H4 (cell line): ENCODE measurements at places on chromosomes 13 and 19.

GRCh38 chr19:35281303-35281702 lies 1.0 kb upstream of the HAMP start:
- DNase-seq, result no peak

GRCh38 chr19:5592531-5593342 lies 25.0 kb upstream of the TINCR start:
- DNase-seq, result no peak

GRCh38 chr19:16012552-16012951 lies 63.7 kb upstream of the TPM4 start:
- no peak for DNase-seq

- DNase-seq, result no peak
Observed at GRCh38 chr13:111342721-111343120, 22.3 kb downstream of the TEX29 start.

DNA sequence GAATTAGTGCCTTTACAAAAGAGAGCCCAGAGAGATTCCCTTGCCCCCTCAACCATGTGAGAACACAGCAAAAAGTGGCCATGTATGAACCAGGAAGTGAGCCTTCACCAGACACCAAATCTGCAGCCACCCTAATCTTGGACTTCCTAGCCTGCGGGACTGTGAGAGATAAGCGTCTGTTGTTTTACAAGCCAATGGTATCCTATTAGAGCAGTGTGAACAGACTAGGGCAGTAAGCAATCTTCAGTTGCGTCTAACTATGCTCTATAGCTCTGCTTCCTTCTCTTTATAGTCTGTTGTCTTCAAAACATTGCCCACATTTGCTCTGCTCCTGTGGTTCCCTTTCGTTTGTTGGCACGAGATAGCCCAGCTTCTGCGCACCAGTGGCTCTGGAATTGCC lies 109.5 kb upstream of the FNDC3A start:
- DNase-seq, result no peak

DNA sequence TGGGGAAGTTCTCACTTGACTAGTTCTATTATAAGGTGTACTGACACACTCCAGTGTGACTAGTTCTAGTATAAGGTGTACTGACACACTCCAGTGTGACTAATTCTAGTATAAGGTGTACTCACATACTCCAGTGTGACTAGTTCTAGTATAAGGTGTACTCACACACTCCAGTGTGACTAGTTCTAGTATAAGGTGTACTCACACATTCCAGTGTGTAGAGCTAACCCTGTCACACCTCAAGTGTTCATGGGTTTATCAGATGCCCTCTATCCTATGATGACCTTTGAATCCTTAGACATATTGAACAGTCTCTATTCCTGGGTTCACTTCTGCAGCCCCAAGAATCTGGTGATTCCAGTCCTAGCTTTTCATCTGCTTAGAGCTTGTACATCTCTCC lies 54.6 kb upstream of the MYO16 start:
- DNase-seq, result no peak

DNA sequence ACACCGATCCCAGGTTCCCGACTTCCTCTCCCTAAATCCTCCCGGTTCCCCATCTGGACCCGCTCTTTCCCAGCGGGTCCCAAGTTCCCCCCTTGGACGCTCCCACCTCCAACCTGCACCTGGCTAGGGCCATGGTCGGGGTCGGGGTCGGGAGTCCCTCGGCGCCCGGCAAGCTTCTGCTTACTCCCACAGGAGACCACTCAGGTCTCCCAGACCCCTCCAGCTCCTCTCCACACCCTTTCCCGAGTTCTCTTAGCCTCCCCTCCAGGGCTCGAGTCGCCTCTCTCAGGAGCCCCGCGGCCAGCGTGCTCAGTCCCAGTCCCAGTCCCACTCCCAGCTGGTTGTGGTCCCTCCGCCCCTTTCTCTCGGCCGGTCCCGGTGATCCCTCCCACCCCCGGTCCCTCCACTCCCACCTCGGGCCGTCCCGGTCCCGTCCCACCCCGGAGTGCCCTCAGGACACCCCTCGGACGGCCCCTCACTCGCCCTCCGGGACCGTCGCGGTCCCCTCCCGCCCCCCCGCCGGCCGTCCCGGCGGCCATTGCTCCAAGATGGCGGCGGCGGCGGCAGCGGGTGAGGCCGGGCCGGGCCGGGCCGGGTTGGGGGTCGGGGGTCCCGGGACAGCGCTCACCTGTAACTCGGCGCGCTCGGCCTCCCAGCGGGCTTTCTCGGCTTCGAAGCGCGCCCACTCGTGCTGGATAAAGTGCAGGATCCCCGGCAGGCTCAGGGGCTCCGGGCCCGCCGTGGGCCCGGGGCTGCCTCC lies at the start of gene FKRP:
TSS of gene FKRP (plus strand) at position 537 of the 760 bp plus-strand sequence. CDS start 9,394 bp downstream, outside the sequence.
- DNase-seq, result no peak

DNA sequence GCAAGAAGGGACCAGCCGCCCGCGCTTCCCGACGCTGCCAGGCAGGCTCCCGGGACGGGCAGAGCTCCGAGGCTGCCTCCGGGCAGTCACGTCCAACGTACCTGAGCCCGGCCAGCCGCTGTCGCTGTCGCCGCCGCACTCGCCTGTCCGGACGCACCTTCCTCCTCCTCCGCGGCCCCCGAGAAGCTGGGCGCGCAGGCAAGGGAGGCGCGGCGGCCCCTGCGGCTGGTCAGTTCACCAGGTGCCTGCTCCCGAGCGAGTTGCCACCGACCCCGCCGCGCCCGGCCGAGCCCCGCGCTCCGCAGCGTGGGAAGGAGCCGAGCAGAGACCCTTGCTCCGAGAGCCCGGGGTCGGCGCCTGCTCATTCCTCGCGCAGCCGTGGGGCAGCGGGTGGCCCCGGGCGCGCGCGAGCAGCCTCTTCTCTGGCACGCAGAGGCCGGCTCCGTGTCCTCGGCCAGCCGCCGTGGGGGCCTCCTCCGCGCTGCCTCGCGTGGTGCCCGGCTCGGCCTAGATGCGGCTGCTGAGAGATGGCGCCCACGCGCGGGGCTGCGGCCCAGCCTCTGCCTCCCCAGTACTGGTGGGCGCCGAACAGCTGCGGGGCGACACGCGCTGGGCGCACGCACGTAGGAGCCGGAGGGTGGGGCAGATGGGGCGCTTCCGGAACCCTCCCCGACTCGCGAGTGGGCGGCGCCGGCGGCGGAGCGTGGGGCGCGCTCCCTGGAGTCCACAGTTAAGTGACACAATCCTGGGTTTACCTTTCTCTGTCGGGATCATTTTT lies 419.4 kb downstream of the UQCRFS1 start:
- no peak for DNase-seq

GRCh38 chr19:44696939-44697669 lies 1.8 kb upstream of the CEACAM16 start:
- no peak for DNase-seq

DNA sequence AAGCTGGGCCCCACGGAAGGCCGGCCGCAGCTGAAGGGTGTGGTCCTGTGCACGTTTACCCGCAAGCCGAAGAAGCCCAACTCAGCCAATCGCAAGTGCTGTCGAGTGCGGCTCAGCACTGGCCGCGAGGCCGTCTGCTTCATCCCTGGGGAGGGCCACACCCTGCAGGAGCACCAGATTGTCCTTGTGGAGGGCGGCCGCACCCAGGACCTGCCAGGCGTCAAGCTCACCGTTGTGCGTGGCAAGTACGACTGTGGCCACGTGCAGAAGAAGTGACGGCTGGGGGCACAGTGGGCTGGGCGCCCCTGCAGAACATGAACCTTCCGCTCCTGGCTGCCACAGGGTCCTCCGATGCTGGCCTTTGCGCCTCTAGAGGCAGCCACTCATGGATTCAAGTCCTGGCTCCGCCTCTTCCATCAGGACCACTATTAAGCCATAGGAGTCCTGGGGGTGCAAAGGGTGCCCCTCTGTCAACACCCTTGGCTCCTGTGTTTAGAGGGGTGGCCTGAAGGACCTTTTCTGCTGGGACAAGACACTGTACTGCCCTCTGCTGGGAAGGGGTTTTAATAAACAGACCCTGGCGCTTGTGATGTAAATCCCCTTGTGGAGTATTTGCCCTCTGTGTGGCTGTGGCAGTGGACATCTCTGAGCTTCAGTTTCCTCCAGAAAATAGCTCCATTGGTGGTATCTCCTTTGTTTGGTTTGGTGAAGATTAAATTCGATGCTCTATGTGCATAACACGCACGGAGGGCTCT lies 1.9 kb downstream of the MRPS12 start:
- peak; percentile 60 for DNase-seq

DNA sequence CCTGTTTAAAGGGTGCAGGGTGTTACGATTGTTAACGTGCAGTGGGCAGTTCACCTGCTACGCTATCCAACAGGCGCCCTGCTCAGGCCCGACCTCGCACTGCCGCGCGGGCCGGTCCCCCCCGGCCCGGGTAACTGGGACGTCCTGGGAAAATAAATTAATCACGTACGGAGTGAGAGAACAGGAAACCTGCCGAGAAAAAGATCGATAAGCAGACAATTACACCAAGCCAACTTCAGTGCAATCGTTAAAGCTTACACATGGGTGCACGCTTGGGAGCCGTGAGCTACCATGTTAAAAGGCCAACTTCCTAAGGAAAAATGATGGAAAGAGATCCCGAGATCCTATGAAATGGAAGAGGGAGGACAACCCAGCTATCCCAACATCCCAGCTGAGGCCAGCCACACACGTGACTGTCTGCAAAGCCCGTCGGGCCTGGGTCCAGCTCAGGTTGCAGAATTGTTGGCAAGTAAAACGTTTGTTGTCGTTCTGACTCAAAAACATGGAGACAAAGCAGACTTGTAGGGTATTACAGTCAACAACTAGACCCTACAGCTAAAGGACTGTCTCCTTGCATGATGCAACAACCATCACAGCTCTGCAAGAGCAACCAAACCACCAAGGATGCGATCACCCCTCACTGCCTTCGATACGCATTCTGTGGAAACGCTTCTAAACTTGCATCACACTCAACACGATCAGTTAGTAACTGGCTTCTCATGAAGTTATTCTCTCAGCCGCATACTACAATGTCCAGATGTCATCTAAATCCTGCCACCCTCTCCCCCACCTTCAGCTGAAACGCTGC lies 741 bp upstream of the TUBGCP3 start:
- no peak for DNase-seq

- DNase-seq, result no peak
Observed at GRCh38 chr19:952680-953444, 27.0 kb downstream of the ARID3A start.

GRCh38 chr19:45016388-45017314 lies 15.4 kb downstream of the RELB start:
- DNase-seq, result peak; percentile 53

DNA sequence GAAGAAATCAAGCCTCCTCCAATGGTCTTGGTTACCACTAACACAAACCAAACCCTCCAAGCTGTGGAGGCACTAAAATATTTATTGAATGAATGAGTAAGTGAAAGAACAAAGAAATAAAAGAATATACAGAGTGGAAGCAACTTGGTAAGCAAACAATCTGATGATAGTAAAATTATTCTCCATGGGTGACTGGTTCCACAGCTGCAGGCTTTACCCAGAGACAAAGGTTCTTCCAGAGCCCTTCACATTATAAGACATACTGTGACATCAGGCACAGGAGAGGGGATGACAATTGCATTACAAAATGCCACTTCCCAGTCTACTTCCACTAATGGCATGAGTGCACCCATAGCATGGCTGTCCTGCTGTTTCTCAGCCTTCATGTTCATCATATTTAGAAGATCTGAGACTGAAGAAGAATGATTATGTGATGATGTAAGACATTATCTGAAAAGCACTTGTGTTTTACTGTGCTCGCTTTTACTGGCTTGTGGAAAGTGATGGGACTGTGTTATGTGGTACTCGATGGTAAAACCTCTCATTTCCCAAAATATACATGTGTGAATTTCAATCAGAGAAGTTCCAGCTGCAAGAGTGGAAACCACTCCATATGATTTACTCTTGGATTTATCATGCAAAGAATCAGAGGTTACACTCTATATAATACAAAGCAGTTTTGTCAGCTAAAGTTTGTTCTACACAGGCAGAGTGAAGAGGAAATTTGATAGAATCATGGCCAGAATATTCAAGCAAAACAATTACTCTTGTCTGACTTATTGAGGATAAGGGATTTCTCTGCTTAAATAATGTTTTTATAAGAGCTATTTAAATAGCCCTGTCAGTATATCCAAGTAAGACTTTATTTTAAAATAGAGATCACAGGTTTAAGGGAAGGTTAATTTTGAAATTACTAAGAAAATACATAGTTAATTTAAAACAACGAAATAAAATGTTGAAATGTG lies 220.2 kb upstream of the NBEA start:
- DNase-seq, result no peak

DNA sequence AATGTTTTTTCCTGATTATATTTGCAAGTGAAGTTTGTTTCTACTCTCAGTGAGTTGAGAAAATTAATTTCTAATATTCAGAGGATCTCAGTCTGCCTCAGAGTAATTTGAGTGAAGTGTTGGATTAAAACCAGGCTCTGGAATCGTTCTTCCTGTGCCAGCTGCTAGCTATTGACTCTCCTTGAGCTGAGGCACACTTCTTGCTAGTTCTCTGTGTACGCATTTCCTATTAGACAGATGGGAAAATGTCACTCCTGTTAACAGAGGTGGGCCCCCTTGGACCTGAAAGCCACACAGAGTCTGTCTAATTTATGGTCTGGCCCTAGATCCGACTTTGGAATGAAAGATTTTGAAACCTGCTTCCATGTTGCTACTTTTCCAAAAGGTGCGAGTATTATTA lies 107.6 kb upstream of the RNF113B start:
- no peak for DNase-seq

DNA sequence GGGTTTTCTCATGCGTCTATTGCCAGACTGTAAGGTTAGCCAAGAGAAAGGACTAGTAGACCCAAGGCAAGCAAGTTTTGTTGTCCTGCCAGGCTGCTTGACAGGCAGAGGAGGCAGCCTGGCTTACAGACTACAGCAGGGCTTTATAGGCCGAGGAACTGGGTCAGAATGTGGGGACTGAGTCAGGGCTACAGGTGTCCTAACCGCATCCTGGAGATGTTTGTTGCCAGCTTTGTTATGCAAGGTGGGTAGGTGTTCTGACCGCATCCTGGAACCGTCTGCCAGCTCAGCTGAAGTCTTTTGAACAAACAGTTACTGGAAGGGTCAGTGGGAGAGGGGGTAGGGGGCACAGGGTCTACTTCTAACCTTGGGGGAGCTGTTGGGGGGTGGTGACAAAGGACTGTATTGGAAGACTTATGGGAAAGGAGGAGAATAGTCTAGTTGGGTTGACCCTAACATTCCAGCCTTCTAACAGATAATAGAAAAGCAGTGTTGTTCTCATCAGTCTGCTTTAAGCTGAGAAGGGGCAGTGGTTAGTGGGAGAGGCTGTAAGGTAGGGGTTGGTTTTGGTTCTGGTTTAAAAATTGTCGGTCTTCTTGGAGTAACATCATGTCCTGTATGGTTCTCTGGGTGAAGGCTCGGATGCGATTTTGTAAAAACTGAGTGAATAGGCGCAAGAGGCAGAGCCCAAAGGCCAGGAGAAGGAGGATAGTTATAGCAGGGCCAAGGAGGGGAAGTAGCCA lies 913.8 kb upstream of the SLITRK5 start:
- no peak for DNase-seq

DNA sequence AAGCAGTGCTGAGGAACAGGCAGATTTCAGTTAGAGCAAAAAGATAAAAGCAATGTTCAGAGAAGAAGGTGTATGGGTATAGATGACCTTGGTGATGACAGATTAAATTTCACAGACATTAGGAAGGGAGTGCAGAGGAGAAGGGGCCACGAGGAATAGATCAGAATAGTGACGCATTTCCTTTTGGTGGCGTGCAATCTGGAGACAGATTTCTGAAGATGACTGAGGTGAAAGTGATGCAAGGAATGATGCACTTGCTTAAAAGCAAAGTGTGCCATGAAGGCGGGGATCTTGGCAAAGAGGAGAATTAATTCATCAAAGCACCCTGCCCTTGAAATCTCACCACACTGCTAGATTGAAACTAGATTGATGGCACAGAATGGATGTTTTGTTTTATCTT lies 202.4 kb downstream of the ITGBL1 start:
- DNase-seq, result no peak

- DNase-seq, result no peak
Observed at GRCh38 chr13:103410002-103410401, 343.8 kb upstream of the SLC10A2 start.
